ENCODE measurements at places on chromosomes 13 and 19. TPM values are rescaled to one million over a fixed set of nuclear protein-coding genes. Genes with fewer than 3 reads are reported as not detected.

DNA sequence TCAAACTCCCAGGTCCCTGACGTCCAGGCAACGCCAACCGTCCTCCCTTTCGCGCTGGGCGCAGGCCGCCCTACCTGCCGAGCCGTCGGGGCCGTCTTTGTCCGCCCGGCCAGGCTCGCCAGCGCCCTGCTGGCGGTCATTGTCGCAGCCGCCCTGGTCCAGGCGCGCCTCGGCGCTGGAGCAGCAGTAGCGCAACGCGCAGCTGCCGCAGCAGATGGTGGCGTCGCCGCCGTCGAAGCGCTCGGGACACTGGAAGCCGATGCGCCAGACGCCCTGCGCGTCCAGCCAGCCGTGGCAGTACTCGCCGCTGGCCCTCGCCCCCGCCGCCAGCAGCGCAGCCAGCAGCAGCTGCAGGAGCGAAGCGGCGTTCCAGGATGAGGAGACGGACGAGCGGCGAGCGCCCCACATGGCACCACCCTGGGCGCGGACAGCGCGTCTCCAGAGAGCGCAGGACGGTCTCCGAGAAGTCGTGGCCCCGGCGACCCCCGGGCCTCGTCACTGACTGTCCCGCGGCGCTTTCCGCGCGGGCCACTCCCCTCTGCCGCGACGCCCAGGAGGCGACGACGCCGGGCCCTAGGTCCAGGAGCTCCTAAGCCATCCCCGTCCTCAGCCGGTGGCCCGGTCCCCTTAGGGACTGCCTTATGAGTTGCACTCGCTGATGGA is 1.1 kb downstream of the SHISA2 start:
- no peak for DNase-seq

DNA sequence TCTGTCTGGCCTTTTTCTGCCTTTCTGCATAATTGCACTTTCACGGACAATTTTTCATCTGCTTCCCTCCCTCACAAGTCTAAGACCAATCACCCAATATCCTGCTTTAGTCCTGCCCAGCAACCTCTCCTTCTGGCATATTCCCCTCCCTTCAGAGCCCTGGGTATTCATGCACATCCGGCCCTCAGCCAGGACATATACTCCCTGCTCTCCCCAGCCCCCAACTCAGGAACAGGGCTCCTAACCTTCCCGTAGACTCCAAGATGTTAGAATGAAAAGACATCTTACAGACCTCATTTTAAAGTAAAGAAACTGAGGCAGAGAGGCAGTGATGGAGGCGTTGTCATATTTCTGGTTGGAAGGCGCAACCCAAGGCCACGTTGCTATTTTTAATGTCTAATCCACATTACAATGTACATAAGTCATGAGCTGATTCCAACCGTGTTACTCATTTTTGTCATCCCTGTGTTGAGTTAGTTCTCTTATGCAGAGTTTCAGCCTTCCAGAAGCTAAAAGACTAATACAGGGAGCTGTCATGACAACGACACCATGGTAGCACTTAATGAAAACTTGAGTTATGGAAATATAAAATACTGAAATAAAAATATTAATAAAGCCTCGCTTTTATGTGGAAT is 209.2 kb downstream of the TSHZ3 start:
- no peak for DNase-seq

GRCh38 chr19:2978772-2979171 is 1.4 kb downstream of the TLE6 start:
- no peak for DNase-seq

The ZNF382 gene
- total RNA-seq = 21.9 TPM

GRCh38 chr19:38654628-38655055 is 7.2 kb downstream of the ACTN4 start:
- no peak for DNase-seq

GRCh38 chr13:40403509-40404241 is 262.8 kb downstream of the FOXO1 start:
- DNase-seq = no peak

GRCh38 chr13:97385146-97385545 is 48.8 kb upstream of the RAP2A start:
- DNase-seq = no peak

DNA sequence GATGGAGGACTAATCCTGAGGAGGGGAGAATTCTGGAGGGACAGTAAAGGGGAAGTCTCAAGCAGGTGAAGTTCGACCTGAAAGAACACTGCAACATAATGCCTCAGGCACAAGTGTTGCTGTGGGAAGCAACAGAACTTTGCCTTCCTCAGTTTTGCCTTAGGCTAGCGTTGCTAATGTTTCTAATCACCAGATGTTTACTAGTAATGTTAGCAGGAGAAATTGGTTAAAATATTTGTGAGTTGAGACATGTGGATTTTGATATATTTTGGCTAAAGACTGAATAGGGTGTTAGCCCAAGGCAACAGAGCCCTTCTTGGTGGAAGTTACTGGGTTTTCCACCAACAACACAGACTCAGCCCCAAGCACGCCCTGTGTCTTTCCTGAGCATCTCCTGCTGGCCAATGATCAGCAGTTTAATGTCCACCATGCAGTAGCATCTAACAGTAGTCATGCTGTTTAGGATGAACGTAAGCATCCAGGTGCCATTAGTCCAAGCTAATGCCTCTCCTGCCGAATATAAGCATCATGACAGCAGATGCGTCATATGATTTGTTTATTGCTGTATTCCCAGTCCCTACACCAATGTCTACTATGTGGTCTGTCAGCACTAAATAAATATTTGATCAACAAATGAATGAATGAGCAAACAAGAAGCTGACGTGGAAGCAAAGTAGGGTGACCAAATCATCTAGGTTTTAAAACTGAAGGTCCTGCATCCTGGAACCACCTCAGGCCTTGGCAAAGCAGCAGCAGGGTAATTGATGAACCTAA is 511.9 kb upstream of the HTR2A start:
- DNase-seq = no peak

The ZNF573 gene
- total RNA-seq = 31.1 TPM

DNA sequence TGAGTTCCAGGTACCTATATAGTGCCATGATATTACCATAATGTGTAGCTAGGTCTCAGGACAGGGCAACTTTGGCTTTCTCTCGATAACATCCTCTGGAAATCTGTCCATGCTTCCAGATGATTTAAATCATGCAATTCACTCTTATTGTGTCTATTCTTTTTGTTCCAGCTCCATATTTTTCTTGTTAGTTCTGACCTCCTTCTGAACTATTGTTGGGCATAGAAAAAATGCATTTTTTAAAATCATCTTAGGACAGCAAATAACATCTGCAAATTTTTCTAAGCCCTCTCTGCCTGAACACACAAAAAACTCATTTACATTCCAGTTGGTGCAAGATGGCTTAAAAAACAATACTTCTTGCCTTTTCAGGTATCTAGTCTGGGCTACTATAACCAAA is 1561.0 kb upstream of the MIR17HG start:
- DNase-seq = no peak

DNA sequence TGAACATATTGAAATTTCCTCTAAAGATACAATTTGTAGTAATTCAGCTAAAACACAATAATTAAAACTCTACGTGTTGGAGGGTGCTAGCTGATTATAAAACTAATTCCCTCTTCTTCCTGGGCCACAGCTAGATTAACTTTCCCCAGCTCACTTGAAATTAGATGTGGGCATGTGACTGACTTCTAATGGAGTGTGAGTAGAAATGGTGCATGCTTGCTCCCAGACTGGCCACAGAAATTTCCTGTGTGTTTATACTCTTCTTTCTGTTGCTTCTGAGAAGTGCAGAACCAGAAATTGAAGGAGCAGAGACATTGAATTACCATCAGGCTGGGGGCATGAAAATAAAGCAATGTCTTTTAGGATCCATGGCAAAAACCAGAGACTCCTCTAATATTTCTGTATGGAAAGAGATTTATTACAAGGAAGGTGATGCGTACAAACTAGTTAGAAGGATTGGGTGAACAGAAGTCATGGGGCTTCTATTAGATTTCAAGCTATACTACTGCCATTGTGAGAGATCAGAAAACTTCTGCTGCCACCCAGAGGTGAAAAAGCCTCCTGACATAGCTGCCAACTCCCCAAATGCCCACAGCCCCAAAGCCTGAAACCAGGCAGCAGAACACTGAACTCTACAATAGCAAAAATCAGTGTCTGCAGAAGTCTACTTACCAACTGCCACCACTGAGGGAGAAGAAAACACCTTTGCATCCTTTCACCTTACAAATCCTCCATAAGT is 379.2 kb upstream of the MIR17HG start:
- no peak for DNase-seq

DNA sequence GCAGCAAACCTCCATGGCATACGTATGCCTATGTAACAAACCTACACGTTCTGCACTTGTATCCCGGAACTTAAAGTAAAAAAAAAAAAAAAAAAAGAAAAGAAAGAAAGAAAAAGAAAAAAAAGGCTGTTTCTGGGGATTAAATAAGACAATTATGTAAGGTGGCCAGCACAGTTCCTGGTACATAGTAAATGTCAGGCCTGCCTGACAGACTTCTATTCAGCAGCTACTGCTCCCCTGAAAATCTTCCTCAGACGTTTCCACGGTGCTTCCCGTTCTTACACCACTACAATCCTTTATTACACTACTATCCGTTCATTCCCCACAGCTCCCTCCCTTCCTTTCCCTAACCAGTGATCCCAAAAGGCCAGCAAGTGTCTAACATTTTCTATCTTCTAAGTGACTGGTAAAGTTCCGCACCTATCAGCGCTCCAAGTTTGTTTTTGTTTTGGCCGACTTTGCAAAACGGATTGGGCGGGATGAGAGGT is 636 bp upstream of the RB1 start:
- DNase-seq = no peak

DNA sequence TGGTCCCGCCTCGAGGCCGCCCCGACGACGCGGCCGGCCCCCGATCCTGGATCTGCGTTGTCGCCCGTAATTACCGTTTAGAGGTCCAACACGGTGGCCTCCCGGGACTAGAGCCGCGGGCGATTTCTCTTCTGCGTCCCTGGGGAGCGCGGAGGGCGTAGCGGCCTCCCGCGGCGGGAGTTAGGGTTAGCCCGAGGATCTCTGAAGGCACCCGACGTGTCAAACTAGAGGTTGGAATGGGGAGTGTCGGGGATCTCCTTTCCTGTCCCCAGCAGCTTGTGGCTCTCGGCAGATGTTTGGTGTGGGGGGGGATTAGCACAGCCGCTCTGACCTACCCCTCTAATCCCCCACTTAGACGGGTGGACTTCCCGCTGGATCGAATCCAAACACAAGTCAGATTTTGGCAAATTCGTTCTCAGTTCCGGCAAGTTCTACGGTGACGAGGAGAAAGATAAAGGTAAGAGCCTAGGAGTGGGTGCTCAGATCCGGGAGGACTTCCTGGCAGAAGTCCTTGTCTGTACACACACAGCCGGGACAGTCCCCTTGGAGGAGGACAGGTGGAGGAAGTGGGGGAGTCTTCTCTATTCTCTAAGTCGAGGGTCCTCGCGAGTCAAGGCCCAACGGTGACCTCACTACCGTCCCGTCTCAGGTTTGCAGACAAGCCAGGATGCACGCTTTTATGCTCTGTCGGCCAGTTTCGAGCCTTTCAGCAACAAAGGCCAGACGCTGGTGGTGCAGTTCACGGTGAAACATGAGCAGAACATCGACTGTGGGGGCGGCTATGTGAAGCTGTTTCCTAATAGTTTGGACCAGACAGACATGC is 581 bp downstream of the CALR start:
- peak; percentile 52 for DNase-seq

The PSG11 gene
- total RNA-seq = not detected

The PINLYP gene
- 0.33 TPM for total RNA-seq

DNA sequence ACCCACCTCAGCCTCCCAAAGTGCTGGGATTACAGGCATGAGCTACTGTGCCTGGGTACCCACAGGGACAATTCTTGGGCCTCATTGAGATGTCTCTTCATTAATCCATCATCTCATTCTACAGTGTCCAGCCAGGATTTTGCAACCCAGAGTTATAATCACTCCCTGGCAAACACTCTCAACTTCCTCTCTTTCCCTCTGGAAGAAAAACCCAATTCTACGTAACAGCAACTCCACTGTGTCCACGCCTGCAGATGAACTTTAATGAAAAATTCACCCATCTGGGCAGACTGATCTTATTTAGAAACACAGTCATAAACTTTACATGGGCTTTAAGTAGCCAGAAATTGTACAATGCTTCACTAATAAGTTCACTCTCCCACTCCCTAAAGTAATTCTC is 90.1 kb upstream of the ABCC4 start:
- no peak for DNase-seq

The MYO16 gene
- total RNA-seq = 14.9 TPM
